CD4-positive, alpha-beta T cell treated with Interleukin-17A for 4 hours (primary cell): ENCODE measurements at places on chromosomes 3 and 15.

GRCh38 chr3:19147905-19148767 is at the start of gene KCNH8:
Gene KCNH8 (plus strand): TSS chr3:19148510. CDS start chr3:19148720, 210 bp downstream.
- peak; percentile 4 for DNase-seq

GRCh38 chr15:88605189-88606069 is 15.7 kb upstream of the AEN start:
- peak; percentile 62 for DNase-seq

- no peak for DNase-seq
These were observed 399.1 kb upstream of the DPH6 start for GRCh38 chr15:35944945-35945585.

DNA sequence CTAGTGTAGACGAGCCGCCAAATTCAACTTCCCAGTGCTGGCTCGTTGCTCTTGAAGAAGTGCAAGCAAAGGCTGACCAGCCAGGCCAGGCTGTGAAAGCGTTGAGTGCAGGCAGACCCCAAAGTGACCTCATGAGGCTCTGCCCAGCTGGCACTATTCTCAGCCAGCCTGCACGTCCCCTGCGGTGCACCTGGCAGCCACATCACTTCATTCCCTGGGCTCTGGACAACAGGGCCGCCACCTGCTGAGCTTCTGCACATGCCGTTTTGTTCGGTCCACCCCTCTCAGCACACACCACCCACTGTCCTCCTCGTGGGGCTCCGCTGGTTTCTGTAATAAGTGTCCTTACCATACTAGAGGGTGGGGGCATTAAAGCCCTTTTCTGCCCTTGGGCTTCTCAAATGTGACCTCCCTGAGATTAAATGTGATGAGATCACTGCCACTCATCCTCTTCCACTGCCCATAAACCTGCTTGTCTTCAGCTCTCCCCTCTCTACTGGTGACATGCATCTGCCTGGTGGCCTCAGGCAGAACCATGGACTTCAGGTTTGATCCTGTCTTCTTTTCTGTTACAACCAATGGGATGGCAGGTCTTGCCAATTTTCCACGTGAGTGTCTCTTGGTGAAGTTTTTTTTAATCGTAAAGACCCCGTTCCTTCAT is 6.1 kb downstream of the RASGRF1 start:
- no peak for DNase-seq

GRCh38 chr3:9810433-9810770 is 340 bp downstream of the TTLL3 start:
- DNase-seq = no peak

DNA sequence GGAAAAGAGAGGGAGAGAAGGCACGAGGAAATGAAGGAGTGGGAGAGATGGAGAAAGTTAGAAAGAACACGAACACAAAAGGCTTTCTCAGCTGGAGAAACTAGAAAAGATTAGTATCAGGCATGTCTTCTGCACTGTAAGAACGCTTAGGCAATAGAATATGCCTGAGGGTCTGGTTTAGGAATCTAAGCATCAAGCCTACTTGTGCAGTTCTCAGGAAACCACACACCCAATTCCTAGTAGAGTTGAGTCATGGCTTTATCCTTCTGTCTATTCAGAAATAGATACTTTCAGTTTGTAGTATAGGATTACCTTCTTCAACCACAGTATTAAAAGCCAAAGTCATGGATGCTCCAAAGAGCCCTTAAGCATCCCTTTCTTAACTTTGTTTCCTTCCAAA is 969.4 kb downstream of the NTRK3 start:
- DNase-seq = no peak
